ENCODE measurements at places on chromosomes 3 and 15. TPM values are rescaled to one million over a fixed set of nuclear protein-coding genes. Genes with fewer than 3 reads are reported as not detected.

DNA sequence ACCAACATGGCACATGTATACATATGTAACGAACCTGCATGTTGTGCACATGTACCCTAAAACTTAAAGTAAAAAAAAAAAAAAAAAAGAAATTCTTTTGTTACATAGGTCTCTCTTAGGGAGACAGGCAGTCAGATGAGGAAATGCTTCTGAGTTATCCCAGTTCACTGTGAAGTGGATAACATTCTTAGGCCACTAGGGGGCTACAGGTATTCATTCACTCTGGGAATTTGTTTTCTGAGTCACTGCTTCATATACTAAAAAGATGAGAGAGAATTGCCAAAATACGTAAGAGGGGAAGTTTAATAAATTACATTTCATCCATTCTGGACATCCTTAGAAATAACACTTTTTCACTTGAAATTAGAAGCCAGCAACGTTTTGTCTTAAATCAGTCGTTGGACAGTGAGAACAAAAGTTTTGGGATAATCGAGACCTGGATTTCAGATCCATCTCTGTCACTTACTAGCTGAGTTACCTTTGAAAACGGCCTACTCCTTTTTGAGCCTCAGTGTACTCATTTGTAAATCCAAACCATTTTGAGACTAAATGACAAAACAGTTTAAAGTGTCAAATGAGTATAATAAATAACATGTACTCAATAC lies 738.4 kb upstream of the ALCAM start:
- no peak for DNase-seq

Gene LIPH
- 12.1 TPM for polyA plus RNA-seq

DNA sequence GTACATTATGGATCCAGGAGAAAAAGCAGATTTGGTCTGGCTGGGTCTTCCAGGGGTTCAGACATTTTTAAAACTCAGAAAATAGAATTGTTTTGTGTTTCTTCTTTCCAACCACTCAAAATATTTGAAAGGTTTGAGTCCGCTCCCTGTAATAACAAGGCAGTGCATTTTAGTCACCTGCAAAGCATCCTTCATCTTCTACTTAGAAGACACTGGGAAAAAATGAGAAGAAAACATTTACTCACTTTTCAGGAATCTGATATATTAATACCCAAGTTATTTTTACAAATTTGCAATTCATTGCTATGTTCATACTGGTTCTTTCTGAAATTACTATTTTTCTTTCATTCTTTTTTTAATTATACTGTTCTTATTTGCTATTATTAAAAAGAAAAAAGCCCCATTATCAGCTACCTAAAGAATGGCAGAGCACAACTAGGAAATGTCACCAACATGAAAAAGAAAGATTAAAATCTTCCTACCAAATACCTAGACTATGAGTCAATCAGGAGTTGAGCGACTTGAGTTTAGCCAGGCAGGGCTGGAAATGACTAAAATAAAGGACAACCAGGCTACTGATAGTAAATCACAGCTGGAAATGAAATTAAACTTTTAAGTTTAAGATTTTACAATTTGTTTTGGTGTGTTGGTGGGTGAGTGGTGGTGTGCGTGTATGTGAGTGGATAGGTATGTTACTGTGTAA lies 280.3 kb upstream of the THBS1 start:
- DNase-seq: no peak

- DNase-seq: no peak
Observed at GRCh38 chr3:124520970-124521369, 209.3 kb upstream of the UMPS start.

DNA sequence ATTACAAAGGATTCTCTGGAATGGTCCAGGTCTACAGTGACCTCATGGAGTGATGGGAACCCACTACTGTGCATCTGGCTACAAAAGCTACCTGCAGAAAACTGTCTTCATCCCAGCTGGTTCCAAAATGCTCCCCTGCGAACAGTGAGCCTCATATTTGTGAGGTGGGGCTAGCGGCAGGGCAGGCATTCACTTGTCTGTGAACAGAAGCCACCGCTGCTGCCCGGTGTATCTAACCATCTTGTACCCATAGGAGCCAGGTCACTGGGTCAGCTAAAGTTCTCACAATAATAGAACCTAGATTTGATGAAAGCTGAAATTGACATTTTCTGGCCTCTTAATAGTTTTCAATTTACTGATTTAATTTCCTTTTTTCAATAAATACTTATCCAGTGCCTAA lies 150.7 kb downstream of the KLF13 start:
- DNase-seq: no peak

Gene PLSCR5
- not detected for polyA plus RNA-seq
